ENCODE measurements at places on chromosomes 7 and 10.

- no peaks in the 10 kb centered on the region for H3K36me3 ChIP-seq
- peaks cover 63% of the 10 kb centered on the region for H3K4me1 ChIP-seq
- H3K27me3 ChIP-seq, result no peaks in the 10 kb centered on the region
- no peak overlapping the region for H3K4me3 ChIP-seq
- H3K27ac ChIP-seq, result peak overlapping the region; percentile 23
Measured at GRCh38 chr10:58651040-58651439, 138.4 kb downstream of the BICC1 start.

DNA sequence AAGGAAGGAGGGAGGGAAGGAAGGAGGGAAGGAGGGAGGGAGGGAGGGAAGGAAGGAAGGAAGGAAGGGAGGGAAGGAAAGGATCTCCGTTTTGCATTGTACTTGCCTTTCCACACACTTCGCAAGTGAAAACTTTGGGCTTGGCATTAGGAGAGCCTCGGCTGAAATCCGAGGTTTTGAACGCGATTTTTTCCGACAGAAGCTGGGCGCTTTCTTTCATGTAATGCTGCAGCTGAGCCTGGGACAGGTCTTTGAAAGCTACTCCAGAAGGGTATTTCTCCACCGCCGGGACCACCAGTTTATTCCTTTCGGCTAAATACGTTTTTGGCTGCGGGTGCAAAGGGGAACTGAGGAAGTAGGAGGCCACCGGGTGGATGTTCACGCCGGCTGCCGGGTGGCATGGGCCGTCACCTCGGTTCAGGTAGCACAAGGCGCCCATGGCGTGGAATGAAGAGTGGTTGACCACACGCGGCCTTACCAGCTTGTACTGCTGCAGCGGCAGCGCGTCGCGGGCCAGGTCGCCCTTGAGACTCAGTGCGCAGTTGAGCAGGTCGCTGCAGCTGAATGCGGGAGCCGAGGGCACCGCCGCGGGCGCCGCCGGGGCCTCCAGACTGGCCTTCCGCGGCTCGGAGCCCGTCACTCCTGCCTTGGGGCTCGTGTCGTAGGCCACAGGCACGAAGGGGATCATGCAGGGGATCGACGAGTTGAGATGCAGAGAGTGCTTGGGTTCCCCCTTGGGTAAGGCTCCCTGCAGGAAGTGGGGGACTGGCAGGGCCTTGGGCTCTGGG lies 825 bp downstream of the FEZF1 start:
- H3K36me3 ChIP-seq, result no peaks in the 10 kb centered on the region
- H3K4me1 ChIP-seq, result peaks cover 30% of the 10 kb centered on the region
- peaks cover 100% of the 10 kb centered on the region for H3K27me3 ChIP-seq
- no peak overlapping the region for H3K4me3 ChIP-seq
- ATAC-seq, result no peak

- H3K36me3 ChIP-seq, result no peaks in the 10 kb centered on the region
- H3K4me3 ChIP-seq, result no peak overlapping the region
Measured at GRCh38 chr7:85023066-85023712, 163.7 kb downstream of the SEMA3D start.

DNA sequence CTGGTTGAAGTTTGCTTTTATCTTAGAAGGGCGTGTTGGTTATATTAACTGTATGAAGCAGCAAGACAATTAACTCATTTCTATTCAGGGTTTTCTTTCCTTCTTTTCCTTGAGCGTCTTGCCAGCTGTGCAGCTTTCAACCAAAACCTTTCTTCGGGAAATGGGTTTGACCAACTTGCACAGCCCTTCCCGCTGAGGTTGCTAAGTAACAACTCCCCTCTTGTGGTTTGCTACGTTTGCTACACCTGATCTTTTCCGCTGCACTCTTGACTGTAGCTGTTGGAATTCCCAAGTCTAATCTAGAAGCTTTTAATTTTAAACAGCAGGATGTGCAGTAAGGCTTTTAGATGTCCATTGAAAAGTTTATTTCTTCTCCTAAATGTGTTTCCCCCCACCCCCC lies 116.9 kb downstream of the CDCA7L start:
- no peaks in the 10 kb centered on the region for H3K4me1 ChIP-seq
- ATAC-seq, result no peak
- no peaks in the 10 kb centered on the region for H3K27me3 ChIP-seq
- H3K36me3 ChIP-seq, result no peaks in the 10 kb centered on the region
- no peak overlapping the region for H3K27ac ChIP-seq

DNA sequence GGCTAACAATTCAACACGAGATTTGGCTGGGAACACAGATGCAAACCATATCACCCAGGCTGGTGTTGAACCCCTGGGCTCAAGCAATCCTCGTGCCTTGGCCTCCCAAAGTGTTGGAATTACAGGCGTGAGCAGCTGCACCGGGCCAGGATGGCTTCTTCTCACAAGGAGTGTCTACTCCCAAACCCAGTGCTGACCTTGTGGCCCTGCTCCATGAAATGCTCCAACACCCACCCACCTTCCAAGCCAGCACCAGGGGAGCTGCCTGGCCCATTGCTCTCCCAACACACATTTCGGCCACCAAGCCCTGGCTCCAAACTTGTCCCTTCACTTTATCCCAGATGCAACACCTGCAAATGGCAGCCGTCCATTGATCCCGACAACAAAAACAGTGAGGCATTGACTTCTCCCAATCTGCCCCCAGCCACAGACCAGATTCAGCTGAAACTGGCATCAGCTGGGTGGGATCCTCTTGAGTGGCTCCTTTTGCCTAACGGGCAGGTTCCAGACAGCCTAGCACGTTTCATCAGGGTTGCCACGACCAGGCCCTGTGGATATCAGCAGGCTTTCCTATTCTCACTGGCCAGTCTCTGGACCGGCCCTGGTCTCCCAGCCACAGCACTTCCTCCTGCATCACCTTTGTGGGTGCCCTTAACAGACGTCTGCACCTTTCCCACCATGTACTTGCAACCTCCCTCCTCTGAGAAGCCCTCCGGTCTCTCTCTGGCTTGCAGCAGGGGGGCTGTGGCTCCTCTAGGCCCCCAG lies 105.7 kb upstream of the CARD11 start:
- H3K4me1 ChIP-seq, result no peaks in the 10 kb centered on the region
- no peak for ATAC-seq
- H3K4me3 ChIP-seq, result no peak overlapping the region
- no peak overlapping the region for H3K27ac ChIP-seq
- no peaks in the 10 kb centered on the region for H3K36me3 ChIP-seq
- peaks cover 19% of the 10 kb centered on the region for H3K27me3 ChIP-seq

DNA sequence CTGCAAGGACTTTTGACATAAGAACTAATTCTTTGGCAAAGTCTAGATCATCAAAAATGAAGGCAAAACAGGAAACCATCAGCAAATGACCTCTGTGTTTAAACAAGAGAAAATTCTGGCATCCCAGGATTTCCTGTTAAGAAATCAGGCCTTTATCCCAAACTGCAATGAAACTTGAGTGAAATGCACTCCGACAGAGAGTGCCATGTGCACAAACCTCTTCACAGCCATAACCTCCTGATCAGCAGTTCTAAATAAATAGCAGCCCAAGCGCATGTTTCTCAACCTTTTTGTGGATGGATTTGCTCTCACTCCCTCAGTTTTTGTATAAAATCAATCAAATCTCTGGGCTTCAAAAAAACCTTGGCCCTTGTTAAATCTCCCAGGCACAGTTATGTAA lies 107.7 kb upstream of the EEPD1 start:
- no peak overlapping the region for H3K4me3 ChIP-seq
- no peaks in the 10 kb centered on the region for H3K36me3 ChIP-seq
- no peak overlapping the region for H3K27ac ChIP-seq
- H3K27me3 ChIP-seq, result no peaks in the 10 kb centered on the region

GRCh38 chr10:132837905-132838304 lies 52.0 kb upstream of the NKX6-2 start:
- H3K4me1 ChIP-seq, result no peaks in the 10 kb centered on the region
- ATAC-seq, result no peak
- no peak overlapping the region for H3K27ac ChIP-seq
- peaks cover 89% of the 10 kb centered on the region for H3K27me3 ChIP-seq

DNA sequence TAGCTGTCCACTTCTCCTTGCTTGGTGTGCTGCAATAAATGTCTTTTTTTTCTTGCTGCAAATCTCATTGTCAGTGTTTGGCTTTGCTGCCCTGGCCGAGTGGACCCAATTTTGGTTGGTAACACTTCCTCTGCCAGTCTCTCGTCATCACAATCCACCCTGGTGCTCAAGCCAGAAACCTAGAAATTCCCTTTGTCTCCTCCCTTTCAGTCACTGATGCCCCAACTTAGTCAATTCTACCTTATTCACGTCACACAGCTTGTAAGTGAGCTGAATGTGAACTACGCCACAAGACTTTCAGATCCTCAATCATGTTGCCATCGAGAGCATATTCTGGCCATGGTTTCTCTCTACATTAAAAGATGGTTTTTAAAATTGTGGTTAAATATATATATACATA lies 13.0 kb upstream of the FRA10AC1 start:
- no peaks in the 10 kb centered on the region for H3K4me1 ChIP-seq
- no peak overlapping the region for H3K4me3 ChIP-seq
- no peaks in the 10 kb centered on the region for H3K36me3 ChIP-seq
- H3K27ac ChIP-seq, result no peak overlapping the region
- peaks cover 12% of the 10 kb centered on the region for H3K27me3 ChIP-seq
- ATAC-seq, result no peak

Measured in gastroesophageal sphincter (tissue), 4 donors.